Stimulated activated CD4-positive, alpha-beta T cell treated with anti-CD3 and anti-CD28 coated beads, Interleukin-15, amount 100 ng/mL, for 1 hour (primary cell): ENCODE measurements at places on chromosomes 2 and 18.

DNA sequence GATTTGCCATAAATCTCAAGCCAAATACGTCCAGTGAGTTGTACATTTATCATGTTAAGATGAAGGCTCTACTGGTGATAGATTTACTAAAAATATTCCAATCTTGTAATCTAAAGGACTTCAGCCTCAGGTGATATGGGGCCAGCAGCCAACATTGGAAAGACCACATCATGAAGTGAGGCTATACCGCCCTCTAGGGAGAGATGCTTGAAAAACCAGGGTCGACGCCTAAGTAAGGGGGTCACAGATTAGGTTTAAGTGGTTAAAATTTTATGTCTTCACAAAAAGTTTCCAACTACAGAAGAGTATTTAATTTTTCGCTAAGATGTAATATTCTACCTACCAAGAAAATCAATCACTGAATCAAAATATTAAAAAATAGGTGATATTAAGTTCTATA lies 33.3 kb downstream of the DOCK10 start:
- DNase-seq = no peak

DNA sequence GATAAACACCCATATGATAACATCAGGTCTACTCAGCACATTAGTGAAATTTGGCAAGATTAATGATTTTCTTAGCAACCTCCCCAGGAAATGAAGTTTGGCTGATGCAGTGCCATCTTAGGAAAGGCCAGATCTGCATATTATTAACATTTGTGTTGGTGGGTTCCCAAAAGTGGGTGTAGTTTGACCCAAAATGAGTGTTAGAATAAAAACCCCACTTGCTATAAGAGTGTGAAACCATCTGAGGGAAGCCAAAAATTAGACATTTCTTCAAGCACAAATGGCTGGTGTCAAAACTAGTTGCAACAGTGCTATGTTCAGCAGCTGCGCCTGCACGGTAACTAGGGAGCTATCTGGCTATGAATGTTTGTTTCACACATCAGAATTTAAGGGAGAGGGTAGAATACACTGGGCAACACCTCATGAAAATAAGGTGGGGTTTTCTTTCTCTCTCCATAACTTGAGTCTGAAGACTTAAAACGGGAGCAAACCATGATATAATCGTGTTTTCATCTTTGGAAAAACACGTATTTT lies 15.9 kb upstream of the CSRNP3 start:
- DNase-seq = no peak

DNA sequence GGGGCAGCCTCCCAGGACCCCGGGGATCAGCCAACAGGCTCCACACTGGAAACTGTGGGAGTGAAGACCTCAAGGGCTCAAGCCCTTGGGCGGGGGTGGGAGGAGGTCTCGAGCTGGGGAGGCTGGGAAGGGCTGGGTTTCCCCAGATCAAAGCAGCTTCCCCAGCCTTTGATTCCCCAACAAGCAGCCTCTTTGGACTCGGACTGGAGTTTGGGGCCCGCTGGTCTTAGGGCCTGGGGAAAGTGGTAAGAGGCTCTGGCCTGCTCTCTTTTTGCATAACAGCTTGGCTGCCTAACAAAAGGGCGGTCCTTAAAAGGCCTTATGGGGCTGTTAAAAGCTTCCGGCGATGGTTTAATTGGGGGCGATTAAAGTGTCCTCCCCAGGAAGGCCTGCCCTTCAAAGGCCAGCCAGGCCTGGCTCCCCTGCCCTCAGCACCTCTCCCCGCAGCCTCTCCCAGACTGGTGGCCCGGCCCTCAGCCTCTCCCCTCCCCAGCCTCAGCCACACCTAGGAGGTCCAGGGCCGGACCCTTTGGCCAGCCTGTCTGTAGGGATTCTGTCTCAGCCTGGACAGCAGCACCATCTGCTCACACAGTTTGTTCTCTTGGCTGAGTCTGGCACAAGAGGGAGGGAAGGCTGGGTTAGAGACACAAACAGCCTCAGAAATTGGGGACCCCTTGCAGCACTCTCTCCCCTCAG lies 39.6 kb downstream of the ZFP36L2 start:
- DNase-seq = no peak

- no peak for DNase-seq
Measured at GRCh38 chr18:12369211-12369610, 7.8 kb downstream of the AFG3L2 start.

DNA sequence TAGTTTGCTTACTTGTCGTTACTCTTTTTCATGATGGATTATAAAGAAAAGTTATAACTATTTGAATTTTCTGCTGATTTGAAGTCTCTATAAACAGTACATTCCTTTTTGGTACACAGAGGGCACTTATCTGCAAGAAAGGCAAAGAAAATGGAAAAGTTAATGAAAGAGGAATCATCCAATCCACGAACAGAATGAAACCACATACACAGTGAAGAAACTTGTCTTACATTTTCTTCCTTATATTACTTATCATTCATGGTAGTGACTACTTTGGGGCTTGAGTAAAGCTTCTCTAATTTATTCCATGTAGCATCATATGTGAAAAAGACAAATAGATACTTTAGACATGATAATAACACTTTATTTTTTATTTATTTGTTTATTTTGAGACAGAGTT lies 14.8 kb upstream of the ACTR3 start:
- no peak for DNase-seq

- no peak for DNase-seq
Measured at GRCh38 chr2:6792883-6793282, 72.8 kb downstream of the CMPK2 start.

GRCh38 chr2:101501443-101501842 lies 26.5 kb upstream of the RFX8 start:
- DNase-seq = no peak

GRCh38 chr2:46151577-46151976 lies 145.6 kb upstream of the EPAS1 start:
- DNase-seq = no peak

- DNase-seq = no peak
Measured at GRCh38 chr2:241399941-241400922, 44.1 kb downstream of the FARP2 start.

DNA sequence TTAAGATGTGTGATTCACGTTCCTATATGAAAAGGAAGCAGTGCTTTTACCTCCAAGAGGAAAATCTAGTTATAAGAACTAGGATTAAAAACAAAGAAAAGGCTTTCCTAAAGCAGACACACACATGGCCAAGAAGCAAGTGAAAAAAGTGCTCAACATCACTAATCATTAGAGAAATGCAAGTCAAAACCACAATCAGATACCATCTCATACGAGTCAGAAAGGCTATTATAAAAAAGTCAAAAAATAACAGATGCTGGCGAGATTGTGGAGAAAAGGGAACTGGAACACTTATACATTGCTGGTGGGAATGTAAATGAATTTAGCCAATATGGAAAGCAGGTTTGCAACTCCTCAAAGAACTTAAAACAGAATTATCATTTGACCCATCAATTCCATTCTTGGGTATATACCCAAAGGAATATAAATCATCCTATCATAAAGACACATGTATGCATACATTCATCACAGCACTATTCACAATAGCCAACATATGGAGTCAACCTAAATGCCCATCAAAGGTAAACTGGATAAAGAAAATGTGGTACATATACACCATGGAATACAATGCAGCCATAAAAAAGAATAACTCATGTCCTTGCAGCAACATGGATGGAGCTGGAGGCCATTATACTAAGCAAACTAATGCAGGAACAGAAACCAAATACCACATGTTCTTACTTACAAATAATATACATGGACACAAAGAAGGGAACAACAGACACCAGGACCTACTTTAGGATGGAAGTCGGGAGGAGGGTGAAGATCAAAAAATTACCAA lies 285.3 kb downstream of the RAD51AP2 start:
- DNase-seq = no peak

GRCh38 chr2:88176352-88176984 lies 6.3 kb downstream of the THNSL2 start:
- no peak for DNase-seq

- DNase-seq = no peak
Measured at GRCh38 chr2:206728277-206729199, 10.3 kb upstream of the DYTN start.

GRCh38 chr18:69945220-69946114 lies 2.2 kb downstream of the CD226 start:
- DNase-seq = no peak

DNA sequence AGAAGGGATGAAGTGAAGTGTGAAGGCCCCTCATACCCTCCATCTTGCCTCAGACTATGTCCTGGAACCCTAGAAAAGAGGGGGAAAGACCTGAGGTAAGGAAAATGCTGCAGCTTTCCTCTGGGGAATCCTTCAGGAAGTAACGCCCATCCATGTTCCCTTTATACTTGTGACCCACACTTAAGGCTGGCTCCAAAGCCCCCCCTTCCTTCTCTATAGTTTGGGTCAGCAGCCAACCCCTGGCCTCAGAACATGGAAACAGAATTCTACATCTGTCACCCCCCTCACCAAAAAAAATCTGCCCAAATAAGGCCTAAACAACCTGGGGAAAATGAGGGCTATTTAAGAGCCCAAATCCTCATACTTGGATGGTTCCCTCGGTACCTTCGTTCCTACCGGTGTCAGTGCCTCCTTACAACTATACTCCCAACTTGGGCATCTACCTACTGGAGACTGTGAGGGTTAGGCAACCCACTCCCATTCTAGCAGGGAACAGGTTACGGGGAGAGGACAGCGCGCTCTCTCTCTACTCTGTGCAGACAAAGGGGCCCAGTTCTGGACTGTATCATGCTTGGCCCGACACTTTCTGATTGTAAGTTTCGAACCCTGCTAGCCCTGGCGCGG lies 689 bp downstream of the OST4 start:
- DNase-seq = no peak

- no peak for DNase-seq
Measured at GRCh38 chr2:28185891-28186290, 206.8 kb upstream of the FOSL2 start.

- no peak for DNase-seq
Measured at GRCh38 chr18:60951091-60951490, 382.1 kb upstream of the CDH20 start.

DNA sequence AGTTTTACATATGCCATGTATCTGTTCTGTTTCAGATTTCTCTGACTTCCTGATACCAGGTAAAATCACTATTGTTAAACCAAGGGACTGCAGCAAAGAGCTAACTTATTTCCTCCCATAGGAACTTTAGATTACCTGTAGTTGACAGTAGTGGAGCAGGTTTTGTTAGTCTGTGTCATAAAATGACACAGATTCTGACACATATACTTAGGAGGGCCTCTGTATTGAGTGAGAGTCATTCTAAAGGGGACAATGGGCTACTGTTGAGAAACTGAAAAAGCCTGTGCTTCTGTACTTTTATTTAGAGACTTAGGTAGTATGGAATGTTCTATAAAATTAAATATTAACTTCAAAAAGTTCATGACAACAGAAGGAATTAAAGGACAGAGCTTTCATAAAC lies 48.2 kb downstream of the KCMF1 start:
- DNase-seq = no peak

- no peak for DNase-seq
Measured at GRCh38 chr2:211084352-211084751, 528.0 kb downstream of the CPS1 start.

DNA sequence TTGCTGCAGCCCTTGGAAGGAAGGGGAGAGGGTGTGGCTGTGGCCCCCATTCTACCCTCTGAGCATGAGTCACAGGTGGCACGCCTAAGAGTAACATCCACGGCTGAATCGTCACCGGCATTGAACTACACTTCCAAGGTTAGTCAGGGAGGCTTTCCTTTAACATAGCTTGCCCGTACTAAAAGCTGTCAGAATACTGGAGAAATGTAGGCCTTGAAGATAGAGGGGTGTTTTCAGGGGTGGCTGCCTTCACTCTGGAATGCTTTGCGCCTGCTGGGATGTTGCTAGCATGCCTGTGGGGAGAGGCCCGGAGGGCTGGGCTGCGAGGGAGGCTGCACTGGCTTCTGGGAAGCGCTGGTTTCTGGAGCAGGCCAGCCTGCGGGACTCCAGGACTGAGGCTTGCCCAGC lies 333.7 kb downstream of the AGAP1 start:
- DNase-seq = no peak

GRCh38 chr2:36177282-36177681 lies 178.3 kb upstream of the CRIM1 start:
- DNase-seq = no peak

- no peak for DNase-seq
Measured at GRCh38 chr2:133711201-133711600, 142.9 kb upstream of the NCKAP5 start.

DNA sequence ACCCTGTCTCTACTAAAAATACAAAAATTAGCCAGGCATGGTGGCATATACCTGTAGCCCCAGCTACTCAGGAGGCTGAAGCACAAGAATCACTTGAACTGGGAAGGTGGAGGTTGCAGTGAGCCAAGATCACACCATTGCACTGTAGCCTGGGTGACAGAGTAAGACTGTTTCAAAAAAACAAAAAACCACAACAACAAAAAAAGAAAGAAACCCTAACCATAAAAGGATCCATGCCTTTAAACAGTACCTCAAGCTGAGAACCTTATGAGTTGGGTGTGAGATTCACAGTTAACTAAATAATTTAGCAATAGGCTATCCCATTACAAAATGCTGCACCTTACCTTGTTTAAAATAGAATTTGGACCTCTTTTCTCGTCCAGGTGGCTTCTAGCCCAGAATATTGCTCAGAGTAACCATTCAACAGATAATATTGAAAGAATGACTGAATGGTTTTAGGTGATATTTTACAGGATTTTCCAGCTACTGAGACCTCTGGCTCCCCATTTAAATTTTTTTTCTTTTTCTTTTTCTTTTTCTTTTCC lies 6.4 kb downstream of the DPYSL5 start:
- no peak for DNase-seq

GRCh38 chr2:73640511-73640911 lies 1.7 kb downstream of the NAT8 start:
- DNase-seq = no peak

- no peak for DNase-seq
Measured at GRCh38 chr2:1162768-1163584, 212.3 kb downstream of the SNTG2 start.

GRCh38 chr2:13488965-13489364 lies 772.2 kb downstream of the TRIB2 start:
- no peak for DNase-seq

- no peak for DNase-seq
Measured at GRCh38 chr2:28915939-28916338, 21.5 kb downstream of the WDR43 start.

GRCh38 chr2:190169221-190170072 lies 106.9 kb upstream of the MSTN start:
- DNase-seq = no peak

- no peak for DNase-seq
Measured at GRCh38 chr2:219218217-219218731, 484 bp downstream of the ABCB6 start.

- no peak for DNase-seq
Measured at GRCh38 chr2:119426801-119427395, 4.8 kb upstream of the TMEM37 start.

- no peak for DNase-seq
Measured at GRCh38 chr2:219515874-219516629, 1.8 kb downstream of the ASIC4 start.

- no peak for DNase-seq
Measured at GRCh38 chr18:13500869-13501542, 225.4 kb downstream of the FAM210A start.
